ENCODE measurements at places on chromosomes 16 and 17.
A peak's percentile ranks its signal among the peaks of the same experiment; 100 is the strongest.

GRCh38 chr17:74712756-74713155 lies at the start of gene CD300LF:
Gene CD300LF (minus strand): TSS chr17:74712923. CDS start chr17:74712866, 57 bp downstream.
- no peak for DNase-seq

GRCh38 chr17:1627182-1627981 lies 1.3 kb downstream of the SLC43A2 start:
- no peak for DNase-seq

- DNase-seq = peak; percentile 79
Measured at GRCh38 chr16:53434377-53435065, at the start of gene RBL2. Gene RBL2 (plus strand): TSS chr16:53434471. CDS start chr16:53434557, 86 bp downstream.

GRCh38 chr16:87575027-87575804 lies 27.1 kb upstream of the JPH3 start:
- no peak for DNase-seq

GRCh38 chr17:67696853-67697498 lies 20.8 kb upstream of the NOL11 start:
- no peak for DNase-seq

- no peak for DNase-seq
Measured at GRCh38 chr16:31079342-31079944, 5.2 kb downstream of the ZNF646 start.

DNA sequence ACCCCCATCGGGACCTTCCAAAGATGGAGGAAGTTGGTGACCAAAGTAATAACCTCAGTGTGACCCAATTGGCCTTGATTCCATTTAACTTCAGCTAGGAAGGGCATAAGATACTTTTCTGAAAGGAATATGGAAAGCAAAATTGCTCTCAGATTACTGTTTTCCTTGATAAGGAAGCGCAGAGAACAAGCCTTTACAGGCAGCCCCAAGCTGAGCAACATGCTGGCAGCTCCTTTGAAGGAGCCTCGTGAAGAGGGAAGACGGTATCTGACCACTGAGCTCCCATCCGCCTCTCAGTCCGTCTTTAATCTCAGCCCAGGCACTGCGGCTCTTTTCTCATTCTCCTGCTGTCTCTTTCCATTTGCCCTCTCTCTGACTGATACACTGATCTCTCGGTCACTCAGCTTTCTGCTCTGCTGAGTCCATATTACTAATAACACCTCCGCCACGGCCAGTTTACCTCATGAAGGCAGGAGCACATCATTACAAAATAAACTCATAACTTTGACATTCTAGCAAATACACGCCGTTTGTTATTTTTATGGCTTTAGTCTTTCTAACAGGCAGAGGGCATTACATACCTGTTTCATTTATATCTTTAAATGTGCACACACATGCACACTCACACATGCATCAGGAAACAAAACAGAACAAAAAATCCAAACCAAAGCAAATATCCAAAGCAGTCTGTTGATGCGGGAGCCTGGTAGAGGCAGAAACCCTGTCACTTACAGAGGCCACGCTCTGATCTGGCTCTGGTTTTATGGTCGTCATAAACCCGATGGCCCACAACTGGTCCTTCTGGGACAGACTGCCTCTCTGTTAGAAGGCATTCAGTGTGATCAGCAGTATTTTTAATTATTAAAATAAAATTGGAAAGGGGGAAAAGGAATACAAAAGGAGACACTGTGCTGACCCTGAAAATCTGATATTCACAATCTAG lies 183.2 kb downstream of the AATF start:
- no peak for DNase-seq

DNA sequence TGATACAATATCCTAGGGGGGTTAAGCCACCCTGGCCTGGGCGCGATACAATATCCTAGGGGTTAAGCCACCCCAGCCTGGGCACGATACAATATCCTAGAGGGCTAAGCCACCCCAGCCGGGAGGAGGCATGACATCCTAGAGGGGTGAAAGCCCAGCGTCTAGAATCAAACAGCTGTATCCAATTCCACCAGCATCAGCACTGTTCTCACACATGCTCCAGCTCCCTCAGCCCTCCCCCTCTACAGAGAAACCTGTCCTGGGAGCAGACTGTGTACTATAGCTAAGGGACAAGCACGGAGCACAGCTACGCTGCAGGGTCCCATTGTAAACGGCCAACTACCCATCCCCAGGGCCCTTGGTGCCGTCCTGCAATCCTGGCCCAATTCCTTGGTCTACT lies 6.2 kb downstream of the GINS2 start:
- DNase-seq = no peak
